CD4-positive, alpha-beta T cell treated with Interleukin-2 at 100 ng/mL for 4 hours (primary cell): ENCODE measurements at places on chromosomes 7 and 10.

GRCh38 chr7:113285411-113285810 is 167.1 kb upstream of the SMIM30 start:
- no peak for DNase-seq

- DNase-seq, result no peak
Measured at GRCh38 chr7:130481898-130482297, 10.0 kb upstream of the MEST start.

DNA sequence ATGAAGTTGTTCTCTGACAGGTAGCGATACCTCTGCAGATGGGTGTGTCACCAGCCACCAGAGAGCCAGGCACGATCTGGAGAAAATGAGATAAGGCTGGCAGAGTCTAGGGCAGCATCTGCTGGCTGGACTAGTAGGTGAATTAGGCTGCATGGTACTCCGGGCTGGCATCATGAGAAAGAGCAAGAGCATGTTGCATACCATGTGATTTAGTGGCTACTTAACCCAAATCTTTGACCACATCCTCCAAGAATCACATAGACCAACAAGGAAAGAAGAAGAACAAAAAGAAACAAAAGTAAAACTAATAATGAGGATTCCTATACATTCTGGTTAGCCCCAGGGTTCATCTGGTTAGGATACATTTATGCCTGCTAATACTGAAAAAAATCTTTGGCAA is 23.4 kb upstream of the FAM170B start:
- DNase-seq, result no peak

- DNase-seq, result no peak
Measured at GRCh38 chr10:70886921-70887665, 1.3 kb downstream of the PCBD1 start.

DNA sequence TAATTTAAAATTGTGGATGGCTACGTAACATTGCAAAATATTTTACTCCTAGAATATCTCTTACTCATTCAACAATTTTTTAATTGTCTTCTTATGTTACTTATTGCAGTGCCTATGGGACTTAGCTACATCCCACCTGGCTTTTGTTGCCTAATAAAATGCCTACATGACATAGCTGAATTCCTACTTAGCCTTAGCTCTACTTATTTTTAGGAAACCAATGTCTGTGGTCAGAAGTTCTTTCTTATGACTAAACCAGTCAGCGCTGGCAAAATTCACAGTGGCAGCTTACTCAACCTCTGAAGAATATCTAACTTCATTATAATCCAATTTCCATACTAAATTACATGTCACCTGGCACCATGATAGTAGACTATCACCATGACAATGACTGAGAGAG is 1612.4 kb upstream of the LRRTM3 start:
- DNase-seq, result no peak
